ENCODE measurements at places on chromosomes 2 and 18.

DNA sequence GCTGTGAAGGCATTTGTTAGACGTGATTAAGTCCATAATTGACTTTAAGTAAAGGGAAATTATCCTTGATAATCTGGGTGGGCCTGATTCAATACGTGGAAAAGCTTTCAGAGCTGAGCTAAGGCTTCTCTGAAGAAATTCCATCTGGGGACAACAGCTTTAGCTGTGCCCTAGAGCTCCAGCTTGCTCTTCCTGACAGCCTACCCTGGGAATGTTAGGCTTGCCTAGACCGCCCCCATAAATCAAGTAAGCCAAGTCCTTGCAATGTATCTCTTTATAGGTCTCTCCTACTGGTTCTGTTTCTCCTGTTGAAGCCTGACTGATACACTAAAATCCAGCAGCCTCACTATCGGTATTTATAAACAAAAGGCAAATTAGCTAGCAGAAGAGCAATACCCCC, 160.0 kb downstream of the STK39 start:
- DNase-seq: no peak

GRCh38 chr2:95042472-95043271, 17.2 kb downstream of the MAL start:
- no peak for DNase-seq

- no peak for DNase-seq
These were observed 115.1 kb downstream of the ACKR3 start for GRCh38 chr2:236684504-236685256.

DNA sequence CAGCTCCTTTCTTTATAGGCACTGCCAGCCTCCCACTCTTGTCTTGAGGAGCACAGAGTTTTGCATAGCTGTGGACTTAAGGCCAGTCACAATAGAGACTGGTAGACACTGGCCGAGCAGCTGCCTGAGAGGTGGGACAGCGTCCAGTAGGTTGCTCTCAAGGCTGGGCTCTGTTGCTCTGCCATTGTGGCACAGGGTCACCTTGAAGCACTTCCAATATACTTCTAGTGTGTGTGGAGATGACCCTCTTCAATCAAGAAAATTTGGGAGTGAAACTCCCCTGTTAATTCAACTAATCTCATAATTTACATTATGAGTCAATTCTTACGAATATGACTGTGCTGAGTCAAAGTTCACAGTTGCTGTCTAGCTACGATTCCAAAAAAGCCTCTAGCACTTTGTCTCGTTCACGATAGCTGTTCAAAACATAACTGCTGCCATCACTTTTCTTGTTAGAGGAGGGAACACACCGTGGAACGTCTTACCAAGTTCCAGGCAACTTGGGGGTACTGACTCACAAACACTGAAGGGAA, 636.2 kb downstream of the EPHA4 start:
- DNase-seq: no peak

DNA sequence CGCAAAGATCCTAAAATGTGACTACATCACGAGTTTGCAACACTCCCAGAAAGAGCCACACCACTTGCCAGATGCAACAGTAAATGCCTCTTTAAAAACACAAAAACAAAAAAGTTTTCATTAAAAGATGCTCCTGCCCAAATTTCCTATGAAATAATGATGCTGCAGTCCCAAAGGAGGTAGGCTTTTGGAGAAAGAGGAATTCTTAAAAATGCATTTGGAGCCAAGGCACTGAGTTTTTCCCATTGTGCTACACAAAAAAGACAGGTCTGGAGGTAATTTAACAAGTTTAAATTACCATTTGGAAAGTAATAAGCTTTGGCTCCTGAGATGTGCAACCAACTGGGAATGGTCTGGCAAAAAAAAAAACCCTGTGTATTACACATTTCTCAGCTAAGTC, 145.0 kb downstream of the PID1 start:
- DNase-seq: no peak

DNA sequence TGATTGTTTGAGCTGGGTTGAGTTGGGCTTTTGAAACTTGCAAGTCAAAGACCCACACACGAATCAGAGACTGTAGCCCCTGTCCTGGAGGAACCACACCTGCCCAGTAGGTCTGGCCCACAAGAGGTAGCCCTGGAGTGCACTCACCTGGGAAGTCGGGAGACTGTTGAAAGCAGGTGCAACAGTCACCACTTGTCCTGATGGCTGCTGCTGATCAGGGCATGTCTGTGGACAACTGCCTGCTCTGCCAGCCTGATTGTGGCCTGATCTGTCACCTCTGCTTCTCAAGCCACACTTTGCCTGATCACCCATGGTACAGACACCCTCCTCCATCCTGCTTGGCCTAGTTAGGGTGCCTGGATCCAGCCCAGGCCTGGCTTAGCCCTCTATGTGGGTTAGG, 105.0 kb upstream of the HAAO start:
- DNase-seq: no peak

- DNase-seq: no peak
These were observed 65.4 kb downstream of the ARHGAP25 start for GRCh38 chr2:68800027-68800401.

All from iris pigment epithelial cell (primary cell).